ENCODE measurements at places on chromosomes 11 and 22.

GRCh38 chr11:94802501-94802900, 34.3 kb downstream of the AMOTL1 start:
- DNase-seq: no peak

DNA sequence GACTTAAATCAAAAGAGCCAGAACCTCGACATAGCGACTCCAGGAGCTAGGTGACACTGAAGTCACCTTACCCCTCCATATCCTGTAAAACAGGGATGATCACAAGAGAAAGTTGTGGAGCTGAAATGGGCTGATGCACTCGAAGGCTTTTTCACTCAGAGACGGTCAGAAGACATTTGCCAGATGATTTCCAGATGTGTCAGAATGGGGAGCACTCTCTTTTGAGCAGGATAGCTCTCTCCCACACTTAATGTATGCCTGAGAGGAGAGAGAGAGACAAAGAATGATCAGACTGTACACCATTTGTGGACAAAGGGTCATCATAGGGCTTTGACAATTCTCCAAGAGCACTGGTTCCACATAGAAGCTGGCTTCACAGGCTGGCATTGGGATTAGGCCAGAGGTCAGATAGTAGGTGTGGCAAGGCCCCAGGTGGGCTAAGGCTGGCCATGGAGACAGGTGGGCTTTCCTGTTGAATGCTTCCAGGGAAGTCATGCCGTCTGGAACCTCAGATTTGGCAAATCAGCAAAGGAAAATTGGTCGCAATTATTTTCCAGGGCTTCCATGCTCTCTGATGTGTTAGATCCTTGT, 42.3 kb upstream of the ETS1 start:
- DNase-seq: no peak

- DNase-seq: no peak
Measured at GRCh38 chr11:12356944-12357655, 20.3 kb upstream of the PARVA start.

DNA sequence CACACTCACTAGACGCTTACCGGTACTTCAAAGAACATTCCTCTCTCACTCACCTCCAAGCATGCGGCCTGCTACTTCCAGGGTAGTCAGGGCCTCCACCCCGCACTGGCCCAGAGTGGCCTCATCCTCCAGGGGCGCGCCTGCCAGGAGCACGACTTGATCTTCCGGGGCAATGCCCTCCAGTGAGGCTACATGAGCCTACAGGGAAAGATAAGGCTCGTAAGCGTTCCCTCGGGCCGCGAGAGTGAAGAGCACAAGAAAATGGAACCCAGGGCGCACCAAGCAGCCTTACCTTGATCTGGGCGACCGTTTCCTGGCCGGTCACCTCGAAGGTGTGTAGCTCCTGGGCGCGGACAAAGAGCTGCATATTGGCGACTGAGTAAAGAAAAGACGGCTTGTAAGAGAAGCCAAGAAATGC, 478 bp downstream of the FAU start:
- no peak for DNase-seq

DNA sequence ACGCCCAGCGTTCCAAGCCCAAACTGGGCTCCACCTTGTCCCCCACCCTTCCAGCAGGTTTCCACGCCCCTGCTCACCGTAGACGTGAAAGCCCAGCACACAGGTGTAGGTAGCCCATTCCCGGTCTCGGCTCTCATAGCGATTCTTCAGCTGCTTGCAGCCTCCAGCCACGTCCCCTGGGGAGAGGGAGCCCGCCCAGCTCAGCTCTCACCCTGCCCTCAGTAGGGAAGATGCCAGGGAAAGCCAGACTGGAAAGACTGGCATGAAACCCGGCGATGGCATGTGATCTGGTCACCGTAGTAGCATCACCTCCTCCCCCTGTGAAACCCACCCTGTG, 1.4 kb upstream of the MTA2 start:
- no peak for DNase-seq

DNA sequence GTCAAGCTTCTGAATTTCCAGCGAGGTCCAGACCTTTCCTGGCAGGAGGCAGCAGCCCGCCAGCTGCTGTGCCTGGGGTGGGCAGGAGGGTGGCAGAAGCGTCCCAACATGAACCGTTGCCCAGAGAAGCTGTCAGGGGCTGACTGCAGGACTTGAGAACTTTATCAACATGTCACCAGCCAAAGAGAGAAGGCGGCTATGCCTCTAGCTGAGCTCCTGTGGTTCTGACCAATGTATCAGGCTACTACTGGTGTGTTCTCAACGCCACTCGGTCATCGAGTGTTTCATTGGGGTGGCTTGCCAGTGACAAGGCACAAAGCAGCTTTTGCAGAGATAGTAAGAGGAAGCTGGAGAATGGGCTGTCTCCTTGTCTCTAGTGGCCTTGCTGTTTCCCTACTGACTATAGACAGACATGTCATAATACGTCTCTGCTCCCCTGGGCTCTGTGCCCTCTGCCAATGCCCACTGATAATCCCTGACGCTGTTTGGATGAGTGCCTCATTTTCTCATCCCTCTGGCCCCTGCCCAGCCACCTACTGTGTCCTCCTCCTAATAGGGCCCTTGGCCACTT, 17.6 kb upstream of the ASCC2 start:
- DNase-seq: no peak

DNA sequence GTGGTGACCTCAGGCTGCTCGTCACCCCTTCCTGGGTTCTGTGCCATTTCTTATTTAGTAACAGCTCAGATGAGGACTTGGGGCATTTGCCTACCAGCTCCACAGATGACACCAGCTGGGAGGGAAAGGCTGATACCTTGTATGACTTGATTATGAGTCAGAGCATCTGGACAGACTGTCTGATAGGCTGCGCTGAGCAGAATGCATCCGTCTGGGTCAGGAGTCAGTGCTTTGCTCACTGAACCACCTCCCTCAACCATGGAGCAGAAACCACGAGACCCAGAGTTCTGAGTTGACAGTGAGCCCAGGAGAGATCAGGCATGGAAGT, 6.8 kb downstream of the ST14 start:
- no peak for DNase-seq

DNA sequence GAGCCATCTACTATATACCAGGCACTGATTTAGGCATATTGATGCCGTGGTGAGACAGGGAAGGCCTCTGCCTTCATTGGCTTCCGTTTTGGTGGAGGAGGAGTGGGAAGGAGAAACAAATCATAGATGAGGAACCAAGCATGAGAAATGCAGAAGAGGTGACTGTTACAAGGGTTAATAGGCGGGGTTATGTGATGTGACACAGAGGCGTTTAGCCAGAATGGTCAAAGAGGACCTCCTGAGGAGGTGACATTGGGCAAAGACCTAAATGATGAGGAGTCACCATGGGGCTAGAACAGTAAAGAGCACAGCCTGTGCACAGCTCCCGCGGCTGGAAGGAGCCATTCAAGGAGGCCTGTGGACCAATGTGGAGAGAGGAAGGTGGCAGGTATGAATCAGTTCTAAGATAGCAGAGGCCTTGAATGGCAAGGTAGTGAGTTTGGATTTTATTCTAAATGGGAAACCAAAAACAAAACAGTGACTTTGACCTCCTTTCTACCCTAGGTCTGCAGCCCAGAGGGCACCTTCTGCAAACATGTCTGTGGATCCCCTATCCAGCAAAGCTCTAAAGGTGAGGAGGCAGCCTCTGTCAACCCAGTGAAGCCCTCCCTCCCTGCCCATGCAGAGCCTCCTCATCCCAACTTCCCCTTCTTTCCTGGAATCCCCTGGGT, 11.7 kb downstream of the MAFF start:
- no peak for DNase-seq

GRCh38 chr22:44685384-44686056, 16.5 kb upstream of the PRR5 start:
- DNase-seq: no peak

GRCh38 chr11:134764367-134764766, 352.3 kb upstream of the B3GAT1 start:
- no peak for DNase-seq

GRCh38 chr22:42314709-42315391, 44.4 kb upstream of the TCF20 start:
- DNase-seq: no peak

GRCh38 chr11:123702696-123703095, 38.8 kb downstream of the ZNF202 start:
- no peak for DNase-seq

DNA sequence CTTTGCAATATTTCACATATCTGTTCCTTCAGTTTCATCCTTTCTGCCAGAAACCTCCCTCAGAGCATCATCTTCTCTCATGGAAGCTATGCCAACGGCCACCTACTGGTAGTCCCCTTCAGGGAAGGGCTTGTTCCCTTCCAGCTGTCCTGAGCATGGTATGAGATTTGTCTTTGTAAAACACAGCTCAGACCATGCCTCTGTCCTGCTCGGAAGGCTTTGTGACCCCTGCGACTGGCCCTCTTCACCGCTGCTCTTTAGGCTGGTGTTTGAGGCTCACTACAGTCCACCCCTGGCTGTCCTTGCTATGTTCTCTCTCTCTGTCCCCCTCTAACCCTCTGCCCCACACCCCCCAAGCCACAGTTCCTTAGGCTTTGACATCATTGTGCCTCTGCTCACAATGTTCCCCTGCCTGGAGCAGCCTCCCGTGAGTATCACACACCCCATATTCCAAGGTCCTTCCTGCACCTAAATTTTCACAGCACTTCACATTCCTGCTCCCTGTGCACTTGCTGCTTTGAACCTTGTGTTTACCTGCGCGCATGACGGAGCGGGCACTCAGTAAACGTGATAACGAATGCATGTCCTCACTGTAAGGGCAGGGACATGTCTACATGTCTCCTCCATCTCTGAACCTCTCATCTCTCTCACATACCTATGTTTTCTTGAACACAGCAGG, 24.0 kb upstream of the ACER3 start:
- DNase-seq: no peak

GRCh38 chr11:103844327-103845215, 191.9 kb upstream of the DDI1 start:
- no peak for DNase-seq

- peak; percentile 72 for DNase-seq
Measured at GRCh38 chr11:67356864-67357561, 3.7 kb upstream of the POLD4 start.

Measured in muscle of arm (tissue), 14 donors.